Glutamatergic neuron (in vitro differentiated cells): ENCODE measurements at places on chromosomes 5 and 9. TPM values are rescaled to one million over a fixed set of nuclear protein-coding genes. Genes with fewer than 3 reads are reported as not detected.

Gene PHYKPL
- 89.7 TPM for total RNA-seq

Gene PRR16
- total RNA-seq: 0.25 TPM

Gene FOXE1
- not detected for total RNA-seq

Gene DMRT2
- 0.56 TPM for total RNA-seq

Gene CAMSAP1
- 150 TPM for total RNA-seq

Gene PCDHB6
- 7.2 TPM for total RNA-seq

Gene MYOZ3
- 0.64 TPM for total RNA-seq

Gene IL4
- not detected for total RNA-seq

Gene SV2C
- total RNA-seq: 17.8 TPM

Gene ADAMTS16
- total RNA-seq: 4.8 TPM

Gene MARCOL
- total RNA-seq: not detected

Gene SLC22A4
- total RNA-seq: 0.37 TPM

Gene INIP
- total RNA-seq: 17.6 TPM

Gene SLC6A3
- total RNA-seq: 22.4 TPM

Gene TNIP1
- total RNA-seq: 34.1 TPM

Gene PTPDC1
- total RNA-seq: 9.7 TPM

Gene CDX1
- total RNA-seq: not detected

Gene LURAP1L
- total RNA-seq: 25.6 TPM

Gene PCDHA13
- 10.2 TPM for total RNA-seq

Gene GABRP
- total RNA-seq: not detected

Gene C9
- not detected for total RNA-seq

Gene LECT2
- total RNA-seq: not detected

Gene KCNMB1
- 0.29 TPM for total RNA-seq

Gene TRMO
- 11.2 TPM for total RNA-seq

Gene CTNND2
- total RNA-seq: 134 TPM

Gene PDE6A
- total RNA-seq: not detected

Gene SMARCA2
- 14.5 TPM for total RNA-seq

Gene PTGES
- 1.0 TPM for total RNA-seq

Gene NRARP
- total RNA-seq: 15.2 TPM

Gene N4BP3
- 2.2 TPM for total RNA-seq

Gene SQSTM1
- 97.0 TPM for total RNA-seq
